Stimulated activated CD4-positive, alpha-beta T cell treated with anti-CD3 and anti-CD28 coated beads, Interleukin-1b, Interleukin-23, amount 100 ng/mL, for 1 hour (primary cell): ENCODE measurements at places on chromosomes 7 and 10.

DNA sequence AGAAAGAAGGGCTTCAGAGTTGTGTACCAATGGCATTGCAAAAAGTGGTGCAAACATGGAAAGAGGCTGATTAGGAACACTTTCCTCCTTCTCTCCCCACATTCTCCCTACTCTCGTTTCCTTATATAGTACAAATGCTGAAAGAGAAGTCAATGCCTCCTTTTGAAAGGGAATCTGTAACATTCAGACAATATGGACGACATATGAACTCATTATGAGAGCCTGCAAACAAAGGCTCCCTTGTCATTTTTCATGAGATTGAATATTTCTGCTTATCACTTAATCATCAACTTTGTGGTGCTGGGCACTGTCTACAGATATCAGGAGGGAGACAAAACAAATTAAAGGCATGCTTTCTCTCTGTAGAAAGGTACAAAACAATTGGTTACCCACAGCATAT is 437.1 kb upstream of the PHF14 start:
- no peak for DNase-seq

DNA sequence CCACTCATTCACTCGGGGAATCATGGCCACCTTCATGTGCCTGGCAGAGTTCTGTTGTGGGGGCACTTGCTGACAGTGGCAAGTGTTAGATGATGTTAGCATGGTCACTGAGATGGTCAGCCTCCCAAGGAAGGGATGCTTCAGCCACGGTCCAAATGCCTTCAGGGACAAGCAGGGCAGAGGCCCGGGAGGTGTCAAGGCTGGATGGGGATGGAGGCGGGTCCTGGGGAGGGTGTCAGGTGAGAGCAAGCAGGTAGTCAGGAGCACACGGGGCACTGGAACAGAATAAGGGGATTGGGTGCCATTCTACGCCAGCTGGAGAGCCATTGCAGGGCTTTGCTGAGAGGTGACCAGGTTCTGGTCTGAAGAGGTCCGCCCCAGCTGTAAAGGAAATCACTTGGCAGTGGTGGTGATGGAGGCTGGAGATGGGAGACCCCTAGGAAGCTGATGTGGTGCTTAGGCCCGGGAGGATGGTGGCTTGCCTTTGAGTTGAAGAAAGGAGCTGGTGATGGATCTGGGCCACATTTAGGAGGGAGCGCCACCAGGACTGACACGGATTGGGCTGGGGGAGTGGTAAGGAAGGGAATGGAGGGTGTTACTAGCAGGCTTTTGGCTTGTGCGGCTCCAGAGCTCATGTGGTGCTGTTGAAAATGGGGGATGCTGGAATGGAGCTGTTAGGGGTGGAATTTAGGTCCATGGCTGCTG is 24.1 kb downstream of the AGAP3 start:
- DNase-seq, result no peak

- no peak for DNase-seq
Observed at GRCh38 chr10:128915630-128916029, 551.4 kb upstream of the MGMT start.

- DNase-seq, result no peak
Observed at GRCh38 chr7:16431646-16432424, 10.5 kb upstream of the CRPPA start.

- DNase-seq, result no peak
Observed at GRCh38 chr10:93378997-93379730, 103.0 kb downstream of the MYOF start.

- DNase-seq, result no peak
Observed at GRCh38 chr7:133854739-133855138, 272.4 kb upstream of the LRGUK start.

DNA sequence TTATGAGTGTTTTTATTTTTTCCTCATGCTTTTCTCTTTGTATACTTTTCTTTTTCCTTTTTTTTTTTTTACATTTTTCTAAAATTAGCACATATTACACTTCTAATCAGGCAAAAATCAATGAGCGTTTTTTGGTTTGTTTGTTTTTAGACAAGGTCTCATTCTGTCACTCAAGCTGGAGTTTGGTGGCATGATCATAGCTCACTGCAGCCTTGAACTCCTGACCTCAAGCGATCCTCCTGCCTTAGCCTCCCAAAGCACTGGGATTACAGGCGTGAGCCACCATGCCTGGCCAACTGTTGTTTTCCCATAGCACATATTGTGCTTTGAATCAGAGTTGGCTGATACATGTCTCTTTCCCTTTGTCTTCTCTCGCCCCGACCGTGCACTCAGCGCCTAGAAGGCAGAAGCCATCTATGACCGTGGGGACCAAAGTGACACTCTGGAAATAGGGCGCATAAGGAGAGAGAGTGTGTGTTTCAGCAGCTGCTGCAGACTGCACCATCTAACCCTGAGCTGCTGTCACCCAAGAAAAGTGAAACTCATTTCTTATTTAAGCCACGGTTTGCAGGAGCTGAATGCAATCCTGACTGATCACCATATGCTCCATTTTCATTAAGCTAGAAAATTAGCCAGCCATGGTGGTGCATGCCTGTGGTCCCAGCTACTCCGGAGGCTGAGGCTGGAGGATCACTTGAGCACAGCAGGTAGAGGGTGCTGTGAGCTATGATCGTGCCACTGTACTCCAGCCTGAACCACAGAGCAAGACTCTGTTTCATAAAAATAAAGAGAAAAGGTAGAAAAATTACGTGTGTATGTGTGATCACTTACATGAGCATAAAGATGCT is 41.4 kb upstream of the GTF2I start:
- no peak for DNase-seq

GRCh38 chr7:157816086-157816485 is 479.3 kb downstream of the DNAJB6 start:
- DNase-seq, result no peak

- no peak for DNase-seq
Observed at GRCh38 chr7:24956021-24956420, 24.0 kb downstream of the OSBPL3 start.

- no peak for DNase-seq
Observed at GRCh38 chr7:114519240-114519639, 104.6 kb downstream of the FOXP2 start.

GRCh38 chr10:7421526-7421925 is 10.7 kb upstream of the SFMBT2 start:
- no peak for DNase-seq

GRCh38 chr10:16562891-16563290 is 41.2 kb upstream of the C1QL3 start:
- no peak for DNase-seq

- no peak for DNase-seq
Observed at GRCh38 chr7:15594461-15594860, 32.6 kb upstream of the AGMO start.

DNA sequence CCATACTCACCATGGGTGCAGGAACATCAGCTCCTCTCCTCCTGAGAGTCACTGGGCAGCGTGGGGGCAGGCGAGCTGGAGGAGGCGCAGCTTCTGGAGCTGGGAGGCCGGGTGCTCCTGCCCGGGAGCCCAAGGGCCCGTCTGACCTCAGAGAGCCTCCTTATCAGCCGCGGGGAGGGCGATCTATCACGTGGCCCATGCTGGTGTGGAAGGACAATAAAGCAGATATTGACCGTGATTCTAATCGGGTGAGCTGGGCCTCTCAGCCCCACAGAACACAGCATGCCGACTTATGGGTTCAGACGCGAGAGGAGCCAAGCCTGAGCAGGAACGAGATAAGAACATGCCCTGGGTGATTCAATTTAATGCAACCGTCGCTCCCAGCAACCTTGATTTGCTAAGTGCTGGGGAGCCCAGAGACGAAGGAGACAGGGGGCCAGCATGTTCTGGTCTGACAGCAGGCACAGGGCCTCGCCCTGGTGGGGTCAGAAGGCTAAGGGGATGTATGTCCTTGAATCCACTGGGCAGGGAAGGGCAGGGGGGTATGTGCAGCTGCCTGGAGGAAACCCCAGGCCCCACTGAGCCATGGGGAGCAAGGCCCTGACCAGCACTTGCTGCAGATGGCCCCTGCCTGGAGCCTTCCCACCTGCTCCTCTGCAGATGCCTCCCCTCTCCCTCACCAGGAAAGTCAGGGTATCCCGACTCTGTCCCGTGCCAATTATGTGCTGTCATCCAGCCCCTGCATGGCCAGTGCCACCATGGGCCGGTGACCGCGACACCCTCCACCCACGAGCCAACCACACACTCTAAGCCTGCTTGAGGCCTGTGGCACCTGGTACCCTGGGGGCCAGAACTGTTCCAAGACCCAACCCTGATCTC is 95.3 kb upstream of the RET start:
- DNase-seq, result no peak

DNA sequence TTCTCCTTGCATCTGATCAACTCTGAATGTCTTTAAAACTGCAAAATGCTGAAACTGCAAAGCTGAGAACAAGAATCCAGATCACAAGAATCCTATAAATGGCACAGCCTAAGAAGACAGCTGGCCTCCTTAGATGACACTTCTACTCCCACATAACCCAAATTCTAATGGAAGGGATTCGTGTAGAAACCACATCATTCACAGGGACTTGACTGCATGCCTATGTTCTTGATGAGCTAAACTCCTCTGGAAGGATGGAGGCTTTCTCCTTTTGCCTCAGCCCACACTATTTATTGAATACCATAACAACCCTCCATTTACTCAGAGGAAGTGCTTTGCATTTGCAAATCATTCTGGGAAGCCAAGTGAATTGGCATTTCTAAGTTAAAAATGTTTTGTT is 252.5 kb upstream of the VWC2 start:
- no peak for DNase-seq

DNA sequence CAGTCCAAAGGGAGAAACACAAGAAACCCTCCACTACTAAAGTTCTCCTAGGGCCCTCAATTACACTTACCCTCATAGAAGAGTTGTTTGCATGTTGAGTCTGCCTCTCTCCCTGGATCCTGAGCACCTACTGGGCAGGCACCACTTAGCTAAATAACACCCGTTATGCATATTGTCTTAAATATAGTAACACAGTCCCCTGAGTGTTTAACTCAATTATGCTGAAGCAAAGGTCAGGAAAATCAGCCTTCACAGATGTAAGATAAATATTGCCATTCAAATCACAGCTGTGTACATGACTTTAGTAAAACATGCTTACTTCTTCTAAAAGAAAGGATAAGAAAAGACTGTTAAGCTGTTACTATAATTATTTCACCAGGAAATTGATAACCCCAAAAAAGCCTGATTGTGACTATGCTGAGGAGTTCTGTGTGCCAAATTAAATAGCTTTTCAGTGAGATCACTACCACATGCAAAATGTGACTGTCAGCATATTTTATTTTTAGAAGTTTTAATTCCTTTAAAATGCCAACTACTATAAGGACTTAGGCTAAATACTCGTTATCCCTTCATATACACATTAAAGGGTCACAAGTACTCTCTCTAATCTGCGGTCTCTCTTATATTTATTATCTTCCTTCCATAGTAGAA is 733.9 kb upstream of the PHF14 start:
- DNase-seq, result no peak

DNA sequence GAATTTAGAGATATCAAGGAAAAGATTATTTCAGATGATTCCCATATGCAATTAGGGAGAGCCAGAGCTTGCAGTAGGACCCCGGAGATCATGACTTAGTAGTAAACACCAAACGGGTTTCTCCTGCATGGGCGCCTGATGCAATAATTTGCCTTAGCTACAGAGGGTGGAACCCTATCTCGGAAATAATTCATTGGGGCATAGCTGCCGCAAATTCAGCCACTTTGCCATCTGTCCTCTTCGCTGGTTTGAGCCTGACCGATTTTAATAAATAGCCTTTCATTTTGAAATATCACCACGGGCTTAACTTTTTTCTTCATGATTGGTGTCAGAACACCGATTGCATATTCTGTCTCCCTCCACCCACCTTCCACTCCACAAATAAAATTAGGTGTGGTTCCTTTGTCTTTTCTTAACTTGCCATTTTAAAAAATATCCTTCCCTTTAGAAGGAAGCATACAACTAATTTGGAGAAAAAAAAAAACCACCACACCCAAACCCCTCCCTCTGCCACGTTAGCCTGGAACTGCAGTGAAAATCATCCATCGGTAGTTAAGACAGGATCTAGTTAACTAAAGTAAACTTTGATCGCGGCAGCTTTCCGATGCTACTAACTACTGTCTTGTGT is 1.4 kb downstream of the GARS1 start:
- no peak for DNase-seq

DNA sequence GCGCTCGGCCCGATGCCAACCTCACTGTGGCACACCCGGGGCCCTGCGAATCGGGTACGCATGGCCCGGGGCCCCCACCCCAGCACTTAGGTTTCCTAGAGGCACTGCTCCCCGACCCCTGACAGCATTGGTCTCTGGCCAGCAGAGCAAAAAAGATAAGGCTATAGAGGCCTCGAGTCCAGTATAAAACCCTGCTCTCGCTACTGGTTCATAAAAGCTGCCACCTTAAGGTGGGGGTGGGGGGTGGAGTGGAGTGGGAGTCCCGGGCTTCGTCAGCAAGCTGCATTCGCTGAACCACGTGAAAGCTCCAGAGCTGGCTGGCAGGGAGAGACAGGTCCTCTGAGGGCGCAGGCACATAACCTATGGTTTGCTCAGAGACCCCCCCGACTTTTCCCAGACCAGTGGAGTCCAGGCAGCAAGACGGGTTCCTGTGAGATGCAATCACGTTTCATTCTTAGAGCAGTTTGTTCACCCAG is 1.3 kb downstream of the KAZALD1 start:
- DNase-seq, result no peak

DNA sequence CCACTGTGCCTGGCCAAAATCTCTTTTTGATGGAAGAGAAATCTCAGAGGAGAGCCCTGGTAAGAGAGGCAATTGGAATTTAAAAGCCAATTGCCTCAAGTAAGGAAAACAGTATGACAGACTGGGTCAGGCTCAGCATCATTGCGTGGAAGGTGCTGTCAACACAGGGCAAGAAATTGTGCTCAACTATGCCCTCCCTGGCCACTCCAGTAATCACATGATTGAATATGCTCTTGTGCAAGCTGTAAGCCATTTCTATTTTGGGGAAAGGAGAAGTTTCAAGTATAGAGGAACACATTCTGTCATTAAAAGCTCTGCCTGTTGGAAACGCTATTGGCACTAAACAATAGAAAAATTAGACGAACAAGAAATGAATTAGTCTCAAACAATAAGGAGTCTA is 1127.7 kb downstream of the REEP3 start:
- DNase-seq, result no peak

- DNase-seq, result no peak
Observed at GRCh38 chr10:86688398-86688921, 20.1 kb downstream of the LDB3 start.

GRCh38 chr7:30202671-30203070 is 67.9 kb downstream of the MTURN start:
- no peak for DNase-seq

- no peak for DNase-seq
Observed at GRCh38 chr10:63494951-63495350, 26.2 kb upstream of the REEP3 start.

- no peak for DNase-seq
Observed at GRCh38 chr10:110548002-110548401, 19.5 kb upstream of the SMC3 start.

GRCh38 chr7:89772276-89772675 is 382.0 kb upstream of the STEAP1 start:
- no peak for DNase-seq

DNA sequence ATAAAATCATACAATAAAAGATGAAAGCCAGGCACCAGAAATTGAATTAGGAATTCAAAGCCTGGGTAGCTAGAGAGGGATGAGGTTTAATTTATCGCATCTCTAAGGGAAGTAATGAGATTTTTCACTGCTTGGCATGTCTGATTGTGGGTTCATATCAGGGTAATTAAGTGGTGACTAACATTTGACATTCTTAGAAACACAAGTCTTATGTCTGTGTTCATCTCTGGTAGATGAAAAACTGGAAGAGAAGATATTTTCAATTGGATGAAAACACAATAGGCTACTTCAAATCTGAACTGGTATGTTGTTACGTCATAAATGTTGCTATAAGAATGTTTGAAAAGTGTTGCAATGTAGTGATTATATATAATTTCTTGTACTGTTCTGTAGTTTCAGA is 36.8 kb upstream of the ARMS2 start:
- DNase-seq, result no peak

- DNase-seq, result no peak
Observed at GRCh38 chr7:155795401-155795800, 16.9 kb downstream of the SHH start.
